ENCODE measurements at places on chromosomes 5 and 9. TPM values are rescaled to one million over a fixed set of nuclear protein-coding genes. Genes with fewer than 3 reads are reported as not detected.

The SLC36A2 gene
- total RNA-seq = not detected

The AHRR gene
- total RNA-seq = 0.94 TPM

The GABBR2 gene
- total RNA-seq = not detected

The TMEM171 gene
- 1.6 TPM for total RNA-seq

The LRRC70 gene
- total RNA-seq = not detected

The GPR21 gene
- 0.47 TPM for total RNA-seq

The BNC2 gene
- 2.5 TPM for total RNA-seq

The ROR2 gene
- not detected for total RNA-seq

The ADGRD2 gene
- total RNA-seq = not detected

The EFNA5 gene
- 5.3 TPM for total RNA-seq

The TNC gene
- 263 TPM for total RNA-seq

The LYRM7 gene
- 4.5 TPM for total RNA-seq

The KCNIP1 gene
- not detected for total RNA-seq

The PRLR gene
- not detected for total RNA-seq

The PAEP gene
- total RNA-seq = not detected

The SAXO1 gene
- total RNA-seq = not detected

The ADAMTS19 gene
- not detected for total RNA-seq

The NTNG2 gene
- total RNA-seq = not detected

The PCDHA7 gene
- total RNA-seq = not detected

The CAVIN4 gene
- total RNA-seq = 0.08 TPM

The RABL6 gene
- total RNA-seq = 82.2 TPM

The ZNF782 gene
- 4.1 TPM for total RNA-seq

The LRRC19 gene
- not detected for total RNA-seq

The PCDHGB3 gene
- total RNA-seq = 0.31 TPM

The ANKRD31 gene
- not detected for total RNA-seq

The ZFP2 gene
- total RNA-seq = not detected

The CTNND2 gene
- not detected for total RNA-seq

The CSNK1G3 gene
- 54.7 TPM for total RNA-seq

The MSMP gene
- total RNA-seq = not detected

The WDR38 gene
- not detected for total RNA-seq

The FBLL1 gene
- total RNA-seq = 1.7 TPM

The CDC20B gene
- total RNA-seq = not detected

All from hair follicular keratinocyte (primary cell).